Mesendoderm (in vitro differentiated cells): ENCODE measurements at places on chromosomes 1 and 21.
A peak's percentile ranks its signal among the peaks of the same experiment; 100 is the strongest.

DNA sequence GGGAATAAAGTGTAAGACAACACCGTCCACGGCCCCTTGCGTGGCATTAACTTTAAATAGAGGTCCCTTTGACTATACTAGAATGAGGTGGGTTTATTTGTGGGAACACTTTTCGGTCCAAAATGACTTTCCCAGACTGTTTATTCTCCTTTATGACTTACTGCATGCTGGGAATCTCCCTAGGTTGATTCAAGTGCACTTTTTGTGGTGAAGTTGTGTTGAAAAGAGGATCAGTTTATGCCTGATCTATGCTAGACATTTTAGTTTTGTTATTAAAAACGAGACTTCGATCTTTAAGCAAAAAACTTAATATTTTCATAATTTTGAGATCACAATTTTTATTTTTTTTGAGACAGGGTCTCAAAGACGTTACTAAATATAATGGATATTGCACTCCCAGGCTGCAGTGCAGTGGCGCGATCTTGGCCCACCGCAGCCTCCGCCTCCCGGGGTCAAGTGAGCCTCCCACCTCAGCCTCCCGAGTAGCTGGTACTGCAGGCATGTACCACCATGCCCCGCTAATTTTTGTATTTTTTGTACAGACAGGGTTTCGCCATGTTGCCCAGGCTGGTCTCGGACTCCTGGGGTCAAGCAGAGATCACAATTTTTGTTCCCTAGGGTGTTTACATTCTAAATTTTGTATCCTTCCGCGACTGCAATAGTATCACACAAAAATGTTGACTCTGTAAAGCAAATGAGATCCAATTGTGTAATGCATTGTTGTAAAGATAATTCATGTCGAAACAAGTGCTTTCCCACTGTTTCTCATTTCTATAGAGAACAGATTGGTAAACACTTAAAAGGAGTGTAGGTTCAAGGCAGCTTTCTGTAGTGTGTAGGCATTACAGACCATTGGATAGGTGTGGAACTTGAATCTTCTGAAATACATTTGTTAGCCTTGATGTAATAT, 1.6 kb downstream of the CDC42 start:
- no peaks in the 10 kb centered on the region for H3K27me3 ChIP-seq
- H3K27ac ChIP-seq, result peak overlapping the region; percentile 99
- H3K4me1 ChIP-seq, result no peaks in the 10 kb centered on the region
- H3K36me3 ChIP-seq, result no peaks in the 10 kb centered on the region
- DNase-seq, result no peak

DNA sequence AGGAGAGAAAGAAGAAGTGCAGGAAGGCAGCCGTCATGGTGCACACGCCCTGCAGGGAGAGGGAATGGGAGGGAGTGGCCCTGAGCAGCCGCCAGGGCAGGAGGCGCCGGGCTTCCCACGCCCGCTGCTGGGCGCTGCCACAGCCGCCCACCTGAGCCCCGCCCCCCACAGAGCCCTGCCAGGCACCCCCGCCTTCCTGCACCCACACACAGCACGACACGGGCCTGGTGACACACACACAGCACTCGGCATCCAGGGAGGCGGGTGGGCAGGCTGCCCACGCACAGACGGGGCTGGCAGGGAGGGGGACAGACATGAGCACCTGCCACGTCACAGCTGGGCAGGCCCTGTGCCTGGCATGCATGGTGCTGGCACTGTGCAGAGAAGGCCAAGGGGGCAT, 27.5 kb downstream of the ADGRB2 start:
- H3K4me1 ChIP-seq, result no peaks in the 10 kb centered on the region
- DNase-seq, result no peak
- H3K27me3 ChIP-seq, result no peaks in the 10 kb centered on the region
- H3K4me3 ChIP-seq, result no peak overlapping the region
- no peaks in the 10 kb centered on the region for H3K36me3 ChIP-seq
- no peak overlapping the region for H3K27ac ChIP-seq

- no peak overlapping the region for H3K4me3 ChIP-seq
- no peak overlapping the region for H3K27ac ChIP-seq
- no peaks in the 10 kb centered on the region for H3K36me3 ChIP-seq
Measured at GRCh38 chr1:51088474-51088873, 13.6 kb upstream of the C1orf185 start.

GRCh38 chr1:62439652-62440371, 3.0 kb downstream of the USP1 start:
- H3K36me3 ChIP-seq, result peaks cover 2% of the 10 kb centered on the region
- H3K27me3 ChIP-seq, result no peaks in the 10 kb centered on the region
- H3K4me1 ChIP-seq, result peaks cover 4% of the 10 kb centered on the region
- DNase-seq, result no peak
- H3K27ac ChIP-seq, result no peak overlapping the region

DNA sequence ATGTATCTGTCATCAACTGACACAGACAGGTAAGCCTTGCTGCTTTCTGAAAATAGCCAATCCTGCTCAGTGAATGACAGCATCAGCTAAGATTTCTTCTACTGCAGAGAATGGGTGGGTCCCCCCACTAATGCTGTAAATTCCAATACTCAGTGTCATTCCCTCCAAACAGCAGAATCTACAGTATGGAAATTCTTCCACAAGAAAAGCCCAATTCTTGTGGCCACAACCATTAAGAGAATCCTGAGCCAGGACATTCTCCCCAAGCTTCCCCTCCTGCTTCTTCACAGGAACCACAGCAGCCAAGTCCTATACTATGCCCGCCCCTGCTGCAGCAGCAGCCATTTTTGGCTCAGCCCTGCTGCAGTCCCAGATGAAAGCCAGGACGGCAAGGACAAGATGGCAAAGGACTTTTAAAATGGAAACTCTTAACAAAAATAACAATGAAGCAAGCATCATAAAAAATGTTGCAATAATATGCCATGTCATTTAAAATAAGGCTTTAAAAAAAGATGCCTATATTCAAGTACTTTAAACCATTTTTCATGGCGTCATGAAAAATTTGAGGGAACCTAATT, 26.8 kb downstream of the EIF4G3 start:
- no peaks in the 10 kb centered on the region for H3K36me3 ChIP-seq
- H3K4me3 ChIP-seq, result no peak overlapping the region
- H3K4me1 ChIP-seq, result no peaks in the 10 kb centered on the region
- peak; percentile 94 for DNase-seq
- H3K27me3 ChIP-seq, result no peaks in the 10 kb centered on the region

DNA sequence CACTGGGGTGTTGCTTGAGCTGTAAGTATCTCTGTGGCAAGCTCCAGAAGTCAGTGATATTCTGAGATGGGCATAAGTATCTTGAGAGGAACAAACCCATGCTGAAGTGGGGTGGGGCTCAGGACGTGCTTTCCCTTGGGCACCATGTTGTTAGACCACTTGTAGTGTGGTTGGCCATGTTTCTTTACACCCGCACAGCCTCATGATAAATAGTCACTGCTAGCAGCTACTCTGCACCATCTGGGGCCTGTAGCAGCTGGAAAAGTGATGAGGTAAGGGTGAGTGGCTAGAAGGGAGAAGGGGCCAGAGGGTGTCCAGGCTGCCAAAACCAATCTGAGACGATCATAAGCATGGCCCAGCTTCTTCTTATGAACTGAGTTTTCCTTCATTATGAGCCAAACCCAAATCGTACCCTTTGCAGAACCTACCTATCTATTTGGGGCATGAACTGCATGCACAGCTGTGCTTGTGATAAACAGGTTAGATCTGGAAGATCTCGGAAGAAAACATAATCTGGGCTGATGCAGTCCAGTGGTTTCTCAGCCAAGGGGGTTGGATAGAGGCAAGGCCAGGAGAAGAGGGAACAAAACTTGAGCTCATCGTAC, 91.9 kb upstream of the IRF2BP2 start:
- H3K4me3 ChIP-seq, result no peak overlapping the region
- no peak for DNase-seq
- H3K36me3 ChIP-seq, result no peaks in the 10 kb centered on the region
- no peaks in the 10 kb centered on the region for H3K4me1 ChIP-seq
- no peaks in the 10 kb centered on the region for H3K27me3 ChIP-seq
- no peak overlapping the region for H3K27ac ChIP-seq

GRCh38 chr21:45054927-45055612, 19.3 kb upstream of the ADARB1 start:
- H3K27me3 ChIP-seq, result no peaks in the 10 kb centered on the region
- no peak overlapping the region for H3K27ac ChIP-seq
- H3K4me3 ChIP-seq, result no peak overlapping the region
- DNase-seq, result no peak
- H3K36me3 ChIP-seq, result no peaks in the 10 kb centered on the region
- peaks cover 5% of the 10 kb centered on the region for H3K4me1 ChIP-seq

DNA sequence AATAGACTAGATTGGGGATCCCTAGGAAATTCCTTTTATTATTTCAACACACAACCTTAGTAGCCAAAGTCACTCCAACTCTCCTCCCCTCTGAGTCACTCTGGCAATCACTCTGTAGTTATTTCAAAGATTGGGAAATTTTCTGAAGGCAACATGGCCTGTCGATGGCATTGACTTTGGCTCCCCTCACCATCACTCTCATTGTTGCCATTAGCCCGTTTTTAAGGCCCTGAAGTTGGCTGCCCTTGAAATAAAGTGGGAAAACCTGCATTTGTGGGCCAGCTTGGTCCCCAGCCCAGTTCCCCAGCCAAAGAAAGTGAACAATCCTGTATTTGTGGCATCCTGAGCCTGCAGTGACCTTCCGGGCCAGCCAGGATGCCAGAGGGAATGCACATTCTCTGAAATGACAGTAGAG, 52.5 kb downstream of the CDC7 start:
- no peaks in the 10 kb centered on the region for H3K36me3 ChIP-seq
- H3K27me3 ChIP-seq, result no peaks in the 10 kb centered on the region
- no peaks in the 10 kb centered on the region for H3K4me1 ChIP-seq
- DNase-seq, result no peak

- H3K27ac ChIP-seq, result no peak overlapping the region
- no peaks in the 10 kb centered on the region for H3K4me1 ChIP-seq
- no peak for DNase-seq
- H3K4me3 ChIP-seq, result no peak overlapping the region
- H3K36me3 ChIP-seq, result no peaks in the 10 kb centered on the region
- no peaks in the 10 kb centered on the region for H3K27me3 ChIP-seq
Measured at GRCh38 chr1:243428084-243428483, 172.2 kb downstream of the SDCCAG8 start.

- no peak overlapping the region for H3K27ac ChIP-seq
- no peaks in the 10 kb centered on the region for H3K27me3 ChIP-seq
- DNase-seq, result peak; percentile 67
Measured at GRCh38 chr1:47738560-47739182, 258.5 kb downstream of the TRABD2B start.

GRCh38 chr1:117589544-117589943, 16.3 kb upstream of the TENT5C start:
- no peaks in the 10 kb centered on the region for H3K4me1 ChIP-seq
- no peak overlapping the region for H3K4me3 ChIP-seq
- no peak for DNase-seq
- H3K36me3 ChIP-seq, result no peaks in the 10 kb centered on the region
- no peak overlapping the region for H3K27ac ChIP-seq

- DNase-seq, result no peak
- no peaks in the 10 kb centered on the region for H3K36me3 ChIP-seq
Measured at GRCh38 chr1:216913976-216914375, 190.7 kb upstream of the ESRRG start.
